ENCODE measurements at places on chromosomes 3 and 15.
A peak's percentile ranks its signal among the peaks of the same experiment; 100 is the strongest.

GRCh38 chr3:162721736-162722135, 1225.1 kb downstream of the OTOL1 start:
- DNase-seq = no peak

GRCh38 chr3:134338201-134338512, 36.1 kb downstream of the AMOTL2 start:
- no peak for DNase-seq

GRCh38 chr15:60424006-60424405, 26.2 kb upstream of the ANXA2 start:
- no peak for DNase-seq

GRCh38 chr3:39362192-39362591, 21.0 kb upstream of the SLC25A38 start:
- DNase-seq = no peak

DNA sequence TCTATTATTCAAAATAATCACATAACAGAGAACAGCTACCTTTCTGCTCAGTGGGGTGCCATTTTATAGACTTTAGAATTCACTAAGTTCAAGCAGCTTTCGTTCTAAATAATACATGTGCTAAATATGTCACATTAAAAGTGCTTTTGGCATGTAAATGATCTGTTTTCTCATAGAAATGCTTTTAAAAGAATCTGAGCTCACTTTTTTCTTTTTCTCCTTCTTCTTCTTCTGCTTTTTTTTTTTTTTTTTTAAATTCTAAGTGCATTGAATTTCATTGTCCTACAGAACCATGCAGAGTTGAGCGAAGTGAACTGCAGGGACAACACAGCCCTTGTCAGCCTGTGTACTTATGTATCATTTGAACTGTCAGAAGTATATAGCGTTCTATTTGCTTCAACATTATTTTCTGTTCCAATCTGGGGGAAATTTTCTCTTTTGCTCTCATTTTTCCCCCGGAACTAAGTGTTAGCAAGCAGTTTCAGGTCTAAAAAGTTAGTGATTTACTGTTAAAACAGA, 193.8 kb upstream of the TMCO5A start:
- DNase-seq = no peak

GRCh38 chr3:99659032-99659431, 20.6 kb downstream of the COL8A1 start:
- DNase-seq = no peak

DNA sequence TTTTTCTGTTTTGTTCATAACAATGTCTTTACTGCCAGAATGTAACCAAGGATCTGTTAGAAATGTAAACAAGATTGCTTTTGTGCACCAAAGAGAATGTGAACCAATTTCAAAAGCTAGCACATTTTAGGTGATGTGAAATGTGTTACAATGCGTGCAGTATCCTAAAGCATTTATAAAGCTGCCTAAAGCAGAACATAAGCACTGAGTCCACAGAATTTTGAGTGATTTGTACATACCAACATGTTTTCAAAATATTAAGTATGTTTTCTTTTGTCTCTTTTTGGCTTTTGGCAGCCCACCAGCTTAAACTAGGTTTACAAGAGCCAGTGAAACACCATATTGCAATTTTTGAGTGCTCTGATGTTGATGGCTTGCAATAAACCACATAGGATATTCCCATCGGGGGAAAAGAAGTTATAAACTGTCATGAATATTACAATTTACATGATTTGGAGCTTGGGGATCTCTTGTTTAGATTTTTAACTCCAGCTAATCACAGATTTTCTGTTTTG, 364.0 kb downstream of the ZIC1 start:
- no peak for DNase-seq

DNA sequence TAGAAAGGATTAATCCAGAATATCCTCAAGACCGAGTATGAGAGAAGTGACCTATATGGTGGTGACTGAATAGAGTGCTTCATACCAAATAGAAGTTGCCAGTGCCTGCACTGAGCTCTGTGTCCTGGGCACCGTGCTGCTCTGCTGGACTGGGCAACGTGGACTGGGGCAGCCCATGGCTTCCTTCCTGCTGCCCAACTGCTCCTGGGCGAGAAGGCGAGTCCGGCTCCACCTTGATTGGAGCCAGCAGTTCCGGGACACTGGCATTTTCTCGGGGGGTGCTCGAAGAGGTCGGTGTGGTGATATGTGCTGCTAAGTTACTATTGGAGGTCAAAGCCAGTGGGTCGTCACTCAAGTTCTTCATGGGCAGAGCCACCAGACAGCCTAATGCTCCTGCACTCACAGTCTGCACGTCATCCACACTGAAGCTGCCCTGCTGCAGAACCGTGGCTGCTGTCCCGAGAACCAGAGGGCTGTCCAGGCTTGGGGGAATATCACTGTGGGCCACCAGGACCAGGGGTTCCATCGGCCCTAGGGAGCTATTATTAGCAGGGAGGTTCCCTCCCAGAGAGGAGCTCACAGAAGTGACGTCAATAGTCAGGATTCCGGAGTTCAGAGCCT, 14.1 kb downstream of the ZXDC start:
- DNase-seq = no peak

GRCh38 chr3:126127904-126128303, 44.0 kb upstream of the SLC41A3 start:
- DNase-seq = no peak

GRCh38 chr15:74604983-74605794, 10.4 kb upstream of the CLK3 start:
- no peak for DNase-seq

DNA sequence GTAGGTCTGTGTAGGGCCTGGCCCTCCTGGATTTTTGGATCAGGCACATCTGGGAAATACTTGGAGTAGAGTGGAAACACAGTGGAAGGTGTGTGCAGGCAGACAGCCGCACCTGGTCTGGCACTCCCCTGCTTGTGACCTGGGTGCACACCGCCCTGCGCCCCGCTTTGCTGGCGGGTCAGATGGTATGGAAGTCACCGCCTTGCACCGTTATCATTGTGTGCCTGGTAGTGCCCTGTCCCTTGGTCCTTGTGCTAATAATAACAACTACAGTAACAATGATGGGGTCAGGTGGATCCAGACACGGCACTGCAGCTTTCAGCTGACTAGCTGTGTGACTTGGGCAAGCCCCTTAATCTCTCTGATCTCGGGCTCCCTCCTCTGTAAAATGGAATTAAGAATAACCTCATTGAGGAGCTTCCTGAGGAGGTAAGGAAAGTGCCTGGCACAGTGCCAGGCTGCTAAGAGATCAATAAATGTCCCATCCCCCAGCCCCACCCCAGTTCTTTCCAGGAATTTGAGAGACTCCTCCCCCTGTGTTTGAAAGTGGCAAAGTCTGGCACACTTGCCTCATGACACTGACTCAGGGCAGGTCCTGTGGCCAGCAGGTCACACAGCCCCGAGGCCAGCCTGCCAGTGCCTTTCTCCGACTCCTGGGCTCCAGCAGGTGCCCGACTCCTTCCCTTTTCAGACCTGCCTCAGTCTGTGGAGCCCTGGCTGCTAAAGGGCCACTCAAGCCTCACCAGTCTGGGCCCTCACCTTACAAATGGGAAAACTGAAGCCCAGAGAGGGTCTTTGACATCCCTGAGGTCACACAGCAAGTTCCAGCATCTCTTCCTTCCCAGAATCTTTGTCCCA, 9.8 kb downstream of the ISG20 start:
- DNase-seq = no peak

DNA sequence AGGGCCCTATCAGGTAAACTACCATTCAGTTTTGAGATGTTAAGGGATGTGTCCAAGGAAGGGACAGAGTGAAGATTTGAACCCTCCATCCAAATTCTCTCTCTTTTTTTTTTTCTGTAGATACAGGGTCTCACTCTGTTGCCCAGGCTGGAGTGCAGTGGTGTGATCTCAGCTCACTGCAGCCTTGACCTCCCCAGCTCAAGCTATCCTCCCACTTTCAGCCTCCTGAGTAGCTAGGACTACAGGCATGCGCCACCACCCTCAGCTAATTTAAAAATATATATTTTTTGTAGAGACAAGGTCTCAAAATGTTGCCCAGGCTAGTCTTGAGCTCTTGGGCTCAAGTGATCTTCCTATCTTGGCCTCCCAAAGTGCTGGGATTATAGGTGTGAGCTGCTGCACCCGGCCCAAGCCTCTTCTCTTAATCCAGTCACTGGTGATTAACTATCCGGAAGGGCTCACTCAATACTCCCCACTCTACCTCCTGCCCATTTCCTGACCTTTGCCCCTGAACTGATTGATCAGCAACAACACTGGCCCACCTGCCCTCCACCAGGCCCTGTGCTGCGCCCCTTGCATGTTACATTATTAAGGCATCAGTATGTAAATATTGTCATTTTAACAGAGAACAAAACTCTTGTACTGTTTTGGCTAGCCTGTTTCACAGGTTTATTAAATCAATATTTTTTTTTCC, 164.7 kb downstream of the CTNNB1 start:
- DNase-seq = no peak

DNA sequence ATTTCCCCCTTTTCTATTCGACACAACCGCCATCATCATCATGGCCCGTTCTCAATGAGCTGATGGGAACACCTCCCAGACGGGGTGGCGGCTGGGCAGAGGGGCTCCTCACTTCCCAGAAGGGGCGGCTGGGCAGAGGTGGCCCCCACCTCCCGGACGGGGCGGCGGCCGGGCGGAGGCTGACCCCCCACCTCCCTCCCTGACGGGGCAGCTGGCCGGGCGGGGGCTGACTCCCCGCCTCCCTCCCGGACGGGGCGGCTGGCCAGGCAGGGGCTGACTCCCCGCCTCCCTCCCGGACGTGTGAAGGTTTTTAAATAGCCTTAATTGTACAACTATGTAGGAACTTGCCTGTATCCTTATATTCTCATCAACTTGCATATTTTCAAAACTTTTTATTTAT, 20.9 kb upstream of the SPSB4 start:
- DNase-seq = no peak

DNA sequence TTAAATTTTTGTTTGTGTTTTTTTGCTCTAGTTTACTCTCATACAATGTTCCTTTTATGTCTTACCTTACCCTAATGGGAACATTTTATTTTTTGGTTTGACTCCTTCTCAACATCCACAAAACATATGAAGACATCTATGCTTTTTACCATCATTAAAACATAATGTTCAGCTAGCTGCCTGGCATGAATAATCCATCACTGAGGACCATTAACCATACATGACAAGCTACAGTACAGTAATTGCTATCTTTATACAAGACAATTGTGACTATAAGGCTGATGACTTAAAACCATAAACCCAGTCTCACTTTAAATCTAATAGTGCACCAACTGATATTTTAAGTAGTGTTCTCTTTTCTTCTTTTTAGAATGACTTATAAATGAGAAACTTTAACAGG, 13.7 kb downstream of the SERPINI1 start:
- no peak for DNase-seq

- DNase-seq = no peak
These were observed 747.9 kb downstream of the ROBO1 start for GRCh38 chr3:79019924-79020173.

- no peak for DNase-seq
These were observed 24.2 kb downstream of the SOX2 start for GRCh38 chr3:181735911-181736310.

DNA sequence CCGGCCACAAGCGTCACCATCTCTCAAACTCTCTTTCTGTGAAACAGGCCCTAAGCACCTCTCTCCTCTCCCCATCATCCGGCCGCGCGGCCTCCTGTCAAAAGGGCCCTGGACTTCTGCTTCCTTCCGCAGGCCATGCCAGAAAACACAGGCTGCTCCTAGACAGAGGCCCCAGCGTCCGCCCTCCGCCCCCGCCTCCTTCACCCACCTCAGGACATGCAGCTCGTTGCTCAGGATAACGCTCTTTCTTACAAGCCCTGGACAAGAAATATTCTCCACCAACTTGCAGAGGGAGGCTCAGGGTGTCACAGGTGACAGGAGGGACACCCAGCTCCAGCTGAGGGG, 212.0 kb downstream of the XXYLT1 start:
- no peak for DNase-seq

DNA sequence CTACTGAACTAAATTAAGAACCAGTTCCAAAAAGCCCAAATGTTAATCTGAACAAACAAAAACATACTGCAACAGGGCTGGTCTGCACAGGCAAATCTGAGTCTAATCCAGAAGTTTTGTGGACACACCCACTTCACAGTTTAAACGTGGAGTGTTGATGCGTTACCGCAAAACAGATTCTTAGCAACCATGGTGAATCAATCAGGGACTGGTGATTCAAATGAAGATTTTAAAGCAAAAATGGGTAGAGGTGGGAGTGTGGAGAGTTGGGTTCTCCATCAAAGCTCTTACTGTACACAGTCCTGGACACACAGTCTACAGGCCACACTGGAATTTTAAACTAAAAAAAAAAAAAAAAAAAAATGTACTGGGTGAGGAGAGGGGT, 5.2 kb downstream of the ANXA2 start:
- peak; percentile 85 for DNase-seq

DNA sequence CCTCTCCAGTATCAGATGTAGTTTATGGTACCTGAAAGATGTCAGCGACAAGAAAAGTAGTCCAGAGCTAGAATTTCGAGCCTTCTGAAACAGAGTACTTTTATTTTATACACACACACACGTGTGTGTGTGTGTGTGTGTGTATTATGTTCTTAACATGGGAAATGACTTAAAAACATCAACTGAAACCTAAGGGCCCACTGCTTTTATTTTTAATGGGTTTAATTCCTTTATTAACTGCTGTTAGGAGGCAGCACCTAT, 1.9 kb downstream of the TCF12 start:
- no peak for DNase-seq

DNA sequence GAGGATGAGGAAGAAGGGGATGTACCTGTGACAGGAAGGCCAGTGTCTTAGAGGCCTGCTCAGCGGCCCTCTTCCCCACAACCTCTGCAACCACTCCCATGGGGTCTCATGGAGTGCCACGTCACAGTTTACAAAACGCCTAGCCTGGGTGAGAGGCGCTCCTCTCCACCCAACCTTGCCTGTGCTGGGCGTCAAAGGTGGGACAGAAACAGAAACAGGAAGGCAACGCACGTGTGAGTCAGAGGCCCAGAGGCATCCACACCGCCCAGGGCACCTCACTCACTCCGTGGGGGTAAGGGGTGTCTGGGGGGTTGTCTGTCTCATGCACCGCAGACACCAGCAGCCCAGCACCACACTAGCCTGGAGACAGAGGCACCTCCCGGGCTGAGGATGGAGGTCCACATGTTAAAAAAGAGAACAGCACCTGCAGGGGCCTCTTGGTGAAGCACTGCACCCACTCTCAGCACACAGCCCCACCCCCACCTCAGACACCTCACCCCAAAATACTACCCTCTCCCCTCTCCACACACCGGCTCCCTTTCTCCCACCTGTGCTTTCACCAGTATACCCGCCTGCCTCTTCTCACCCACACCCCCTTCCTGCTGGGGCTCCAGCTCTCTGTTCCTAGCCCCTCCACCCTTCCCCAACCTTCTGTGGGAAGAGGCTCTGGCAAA, 4.7 kb upstream of the CALML4 start:
- DNase-seq = no peak

- DNase-seq = no peak
These were observed 29.7 kb downstream of the CACNA2D2 start for GRCh38 chr3:50473768-50474167.

GRCh38 chr3:171841620-171842000, 1.5 kb upstream of the TMEM212 start:
- DNase-seq = no peak

- peak; percentile 68 for DNase-seq
These were observed 121.0 kb downstream of the TFDP2 start for GRCh38 chr3:142028243-142028777.
